AG08395 (cell line): ENCODE measurements at places on chromosomes 12 and 14.

GRCh38 chr14:61899497-61899896 lies 137.3 kb downstream of the SNAPC1 start:
- DNase-seq, result no peak

GRCh38 chr14:31435276-31435675 lies 14.9 kb upstream of the HEATR5A start:
- DNase-seq, result peak; percentile 58

GRCh38 chr14:104206281-104206904 lies 68.0 kb downstream of the KIF26A start:
- DNase-seq, result no peak

DNA sequence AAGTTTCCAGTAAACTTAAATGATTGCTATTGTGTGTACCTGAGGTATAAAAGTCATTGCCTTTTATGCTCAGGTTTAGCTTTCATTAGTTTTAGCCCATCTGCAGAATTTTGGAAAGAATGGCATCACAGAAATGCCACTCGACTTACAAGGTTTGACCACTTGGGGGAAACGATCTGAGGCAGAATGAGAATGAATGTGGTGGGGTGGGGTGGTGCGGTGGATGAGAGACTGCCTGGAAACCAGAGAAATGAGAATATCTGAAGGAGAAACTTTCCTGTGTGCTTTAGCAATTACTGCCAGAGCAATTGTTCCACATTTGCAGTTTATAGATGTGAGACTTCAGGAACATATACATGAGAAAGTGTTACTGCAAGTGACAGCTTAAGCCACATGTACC lies 225.4 kb upstream of the PDE3A start:
- no peak for DNase-seq

GRCh38 chr14:100825713-100826331 lies at the start of gene MEG3:
TSS of gene MEG3 (plus strand) at chr14:100826118.
- peak; percentile 81 for DNase-seq

- peak; percentile 63 for DNase-seq
These were observed 14.1 kb downstream of the VRK1 start for GRCh38 chr14:96811265-96811664.
